ENCODE measurements at places on chromosomes 5 and 9.
A peak's percentile ranks its signal among the peaks of the same experiment; 100 is the strongest.

- peak; percentile 95 for DNase-seq
These were observed 595 bp downstream of the PDLIM7 start for GRCh38 chr5:177496727-177497291.

DNA sequence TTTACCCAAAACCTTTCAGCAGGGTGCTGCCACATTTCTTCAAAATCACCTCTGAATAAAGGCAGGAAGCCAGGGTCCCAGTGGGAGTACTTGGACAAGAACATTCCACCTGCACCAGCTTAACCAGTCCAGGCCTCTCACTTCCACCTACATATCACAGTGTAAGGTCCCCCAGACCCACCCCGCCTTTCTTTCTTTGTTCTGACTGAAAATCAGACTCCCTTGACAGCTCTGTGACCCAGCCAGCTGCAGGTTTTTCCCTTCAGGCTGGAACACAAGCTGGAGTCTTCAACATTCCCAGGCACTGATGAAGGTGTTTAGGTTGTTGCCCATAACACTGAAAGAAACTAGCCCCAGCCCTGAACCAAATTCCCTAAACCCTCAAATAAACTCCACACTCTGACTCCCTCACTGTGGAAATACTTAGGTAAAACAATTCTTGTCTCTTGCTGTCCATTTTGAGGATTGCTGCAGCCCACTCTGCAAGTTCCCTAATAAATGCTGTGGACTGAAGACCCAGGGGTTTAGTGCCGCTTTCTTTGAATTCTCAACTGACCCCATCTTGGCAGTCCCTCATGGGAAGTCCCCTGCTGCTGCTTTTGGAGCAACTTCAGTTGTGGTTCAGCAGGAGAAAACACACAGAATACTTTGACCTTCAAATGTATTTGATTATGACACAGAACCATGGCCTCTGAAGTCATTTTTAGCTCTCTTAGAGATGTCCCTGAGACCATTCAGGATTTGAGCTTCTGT is 24.8 kb downstream of the P4HA2 start:
- peak; percentile 23 for DNase-seq

- no peak for DNase-seq
These were observed 41.4 kb upstream of the TIFAB start for GRCh38 chr5:135493406-135494180.

DNA sequence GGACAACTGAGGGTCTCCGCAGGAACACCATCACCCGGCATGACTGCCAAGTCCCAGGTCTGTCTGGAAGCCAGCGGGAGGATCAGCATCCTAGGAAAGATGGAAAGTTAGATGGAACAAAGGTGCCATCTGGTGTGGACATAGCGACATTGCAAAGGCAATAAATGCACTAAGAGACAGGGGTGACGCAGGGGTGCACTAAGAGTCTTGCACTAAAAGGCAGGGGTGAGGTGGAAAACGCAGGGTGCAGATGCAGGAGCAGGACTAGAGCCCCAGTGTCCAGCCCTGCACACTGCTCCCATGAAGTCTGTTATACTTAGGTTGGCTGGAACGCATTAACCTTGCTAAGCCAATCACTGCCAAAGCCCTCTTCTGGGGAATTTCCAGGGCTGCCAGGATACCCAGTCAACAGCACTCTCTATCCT is 15.5 kb downstream of the ATOX1 start:
- DNase-seq = peak; percentile 86

DNA sequence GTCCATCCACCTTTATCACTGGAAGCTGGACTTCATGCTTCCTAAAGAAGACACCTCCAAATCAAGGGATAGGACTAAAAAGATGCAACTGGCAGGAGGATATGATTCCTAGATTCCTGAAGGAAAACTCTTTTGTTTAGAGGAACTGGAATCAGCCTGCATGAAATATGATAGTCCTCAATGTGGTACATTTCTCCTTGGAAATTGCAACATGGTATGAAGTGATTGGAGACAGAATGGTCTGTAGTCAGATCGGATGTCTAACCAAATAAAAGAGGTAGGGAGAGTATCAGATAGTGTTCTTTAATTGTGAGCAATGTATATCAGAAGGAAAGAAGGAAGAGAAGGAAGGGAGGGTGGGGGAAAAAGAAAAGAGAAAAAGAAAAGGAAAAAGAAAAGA is 116.1 kb upstream of the FSTL4 start:
- DNase-seq = no peak

- DNase-seq = no peak
These were observed 135.6 kb downstream of the DMRTA1 start for GRCh38 chr9:22582221-22582620.

- DNase-seq = no peak
These were observed 44.4 kb downstream of the HMGCR start for GRCh38 chr5:75381456-75381855.

GRCh38 chr5:1652873-1653697 is 129.3 kb upstream of the LPCAT1 start:
- DNase-seq = peak; percentile 57

DNA sequence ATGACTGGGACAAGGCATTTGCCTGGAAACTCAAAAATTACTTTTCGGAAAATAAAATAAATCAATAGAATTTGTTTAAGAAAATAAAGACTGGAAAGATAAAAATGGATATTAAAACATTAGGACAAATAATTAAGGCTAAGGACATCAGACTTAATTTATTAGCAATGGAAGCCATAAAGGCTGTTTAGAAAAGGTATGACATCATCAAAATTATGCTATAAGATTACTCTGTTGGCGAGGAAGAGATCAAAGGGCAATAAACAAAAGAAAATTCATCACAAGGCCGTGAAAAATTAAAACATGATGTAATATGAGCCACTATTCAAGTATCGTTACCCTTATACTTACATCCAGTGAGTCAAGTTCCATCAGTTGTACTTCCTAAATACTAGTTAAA is 2.7 kb upstream of the CDH12 start:
- DNase-seq = no peak

DNA sequence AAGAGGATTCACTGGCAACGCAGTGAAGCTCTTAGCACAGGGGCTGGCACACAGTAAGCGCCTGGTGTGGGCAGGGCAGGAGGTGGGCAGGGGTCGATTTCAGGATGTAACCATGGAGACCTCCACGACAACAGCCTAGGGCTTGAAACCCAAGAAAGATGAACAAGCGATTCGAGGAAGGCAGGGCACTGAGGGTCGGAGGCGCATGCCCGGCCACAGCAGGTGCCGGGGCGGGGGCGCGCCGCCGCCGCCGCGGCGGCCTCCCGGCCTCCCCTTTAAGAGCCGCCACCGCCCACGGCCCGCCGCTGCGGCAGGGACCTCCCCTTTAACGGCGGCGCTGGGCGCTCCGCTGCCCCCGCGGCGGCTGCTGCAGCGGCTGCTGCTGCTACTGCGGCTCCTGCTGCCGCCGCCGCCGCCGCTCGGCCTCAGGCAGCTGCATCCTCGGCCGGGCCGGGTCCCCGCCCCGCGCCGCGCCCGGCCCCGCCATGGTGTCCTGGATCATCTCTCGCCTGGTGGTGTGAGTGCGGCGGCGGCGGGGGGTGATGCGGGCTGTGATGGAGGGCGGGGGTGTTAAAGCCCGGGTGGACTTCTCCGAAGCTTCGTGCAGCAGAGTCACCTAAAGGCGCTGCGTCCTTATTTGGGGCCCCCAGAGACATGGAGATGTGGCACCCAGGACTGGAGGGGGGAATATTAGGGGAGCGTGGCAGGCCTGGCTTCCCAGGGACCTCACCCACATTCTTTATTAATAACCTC is at the start of gene REEP2:
TSS of gene REEP2 (plus strand) at position 334 of the 753 bp plus-strand sequence. CDS start at position 486, 152 bp downstream.
- peak; percentile 87 for DNase-seq

GRCh38 chr5:139278540-139279274 is 14.8 kb upstream of the MATR3 start:
- DNase-seq = no peak

- no peak for DNase-seq
These were observed 105.7 kb downstream of the TMEM174 start for GRCh38 chr5:73278693-73279092.

GRCh38 chr9:93480728-93481324 is 27.4 kb upstream of the FAM120AOS start:
- DNase-seq = peak; percentile 54

- peak; percentile 68 for DNase-seq
These were observed 4.8 kb upstream of the GFI1B start for GRCh38 chr9:132973713-132974112.

GRCh38 chr9:136840877-136841645 is 1.2 kb upstream of the AJM1 start:
- peak; percentile 73 for DNase-seq

- no peak for DNase-seq
These were observed 357.0 kb downstream of the TLE4 start for GRCh38 chr9:79928661-79929223.

GRCh38 chr5:18799482-18800128 is 1165.3 kb downstream of the TAF11L14 start:
- peak; percentile 53 for DNase-seq

DNA sequence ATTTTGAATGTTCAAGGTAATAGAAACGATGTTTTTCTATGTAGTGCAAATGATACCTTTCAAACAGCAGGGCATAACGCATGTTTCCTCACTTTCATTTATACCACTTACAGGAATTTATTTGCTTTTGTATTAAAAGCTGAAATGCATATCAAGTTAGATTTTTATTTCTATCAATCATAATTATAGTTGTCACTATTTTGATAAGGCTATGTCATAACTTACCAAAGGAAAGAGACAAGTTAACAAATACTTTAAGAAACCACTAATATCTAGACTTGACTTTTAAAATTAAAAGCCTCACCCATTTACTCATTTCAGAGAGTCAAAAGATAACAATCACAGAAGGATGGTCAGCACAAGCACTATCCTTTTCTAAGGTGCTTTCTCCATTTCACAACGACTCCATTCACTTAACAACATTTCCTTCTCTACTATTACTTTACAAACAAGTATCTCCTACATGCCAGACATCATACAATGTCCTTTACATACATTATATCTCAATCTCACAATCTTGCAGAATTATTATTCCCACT is 12.6 kb downstream of the ERP44 start:
- DNase-seq = no peak

DNA sequence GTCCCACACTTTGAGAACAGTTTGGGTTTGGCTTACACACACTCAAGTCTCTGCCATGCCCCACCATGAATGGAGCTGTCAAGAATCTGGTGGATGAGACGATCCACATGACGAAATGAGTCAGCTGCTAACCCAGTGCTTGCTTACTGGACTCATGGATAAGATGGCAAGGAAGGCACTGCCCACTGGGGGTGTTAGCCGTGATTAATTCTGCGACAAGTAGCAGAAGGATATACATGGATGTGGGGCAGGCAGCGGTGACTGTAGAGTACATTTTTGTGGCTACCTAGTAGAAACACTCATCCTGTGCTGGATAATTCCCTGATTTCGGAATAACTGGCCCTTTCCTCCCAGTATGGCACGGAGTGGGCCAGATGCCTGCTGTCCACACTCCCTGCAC is 77.5 kb downstream of the SPATA31C2 start:
- no peak for DNase-seq

DNA sequence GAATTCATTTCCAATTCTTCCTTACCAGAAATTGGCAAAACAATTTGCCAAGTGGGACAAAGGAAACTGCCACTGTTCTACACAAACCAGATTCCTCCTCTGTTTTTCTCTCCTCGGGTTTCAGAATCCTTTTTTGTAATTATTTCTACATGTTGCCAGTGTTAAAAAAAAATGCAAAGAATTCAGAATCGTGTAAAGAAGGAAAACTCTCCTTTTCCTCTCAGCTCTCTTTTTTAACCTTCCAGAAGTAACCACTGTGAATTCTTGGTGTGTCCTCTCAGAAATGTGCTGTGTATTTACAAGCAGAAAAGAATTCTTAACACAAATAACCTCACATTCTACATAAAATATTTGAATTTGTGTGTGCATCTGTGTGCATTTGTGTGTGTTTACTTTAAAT is 224.6 kb downstream of the DRD1 start:
- no peak for DNase-seq

DNA sequence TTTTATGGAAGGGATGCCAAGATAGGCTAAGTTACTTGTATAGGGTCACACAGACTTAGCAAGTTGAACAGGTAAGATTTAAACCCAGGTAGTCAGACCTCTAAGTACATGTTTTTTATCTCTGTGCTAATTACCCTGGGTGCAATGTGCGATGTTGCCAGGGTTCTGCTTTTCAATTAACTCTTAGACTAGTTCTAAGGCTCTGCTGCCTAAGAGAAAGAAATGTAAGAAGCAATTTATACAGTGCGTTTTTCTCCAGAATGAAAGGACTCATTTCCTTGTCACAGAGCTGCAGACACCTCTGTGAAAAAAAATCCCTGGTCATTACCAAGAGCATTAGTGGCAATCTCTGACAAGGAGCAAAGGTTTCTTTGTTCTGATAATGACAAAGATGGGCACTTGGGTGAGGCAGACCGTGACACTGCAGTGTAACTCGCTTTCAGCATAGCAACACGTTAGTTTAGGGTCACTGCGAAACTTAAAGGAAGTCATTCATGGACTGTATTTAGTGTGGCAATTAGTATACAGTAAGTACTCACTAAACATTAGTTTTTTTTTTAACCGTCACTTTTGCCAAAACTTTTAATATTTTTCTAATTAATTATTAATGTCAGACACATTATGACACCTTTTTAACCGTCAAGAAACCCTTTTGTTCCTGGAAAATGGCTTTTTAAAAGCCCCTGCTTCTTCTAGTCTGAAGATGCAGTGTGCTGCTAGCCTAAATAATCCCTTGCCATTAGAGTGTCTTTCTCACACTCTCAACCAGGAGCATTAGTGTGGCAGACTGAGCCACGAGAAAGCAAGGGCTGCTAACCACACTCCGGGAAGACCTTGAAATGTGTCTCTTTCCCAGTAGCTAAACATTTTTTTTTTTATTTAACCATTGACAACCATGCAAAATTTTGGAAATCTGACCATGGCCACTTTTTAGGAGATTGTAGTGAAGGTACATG is 520.0 kb upstream of the C9orf72 start:
- DNase-seq = peak; percentile 43

DNA sequence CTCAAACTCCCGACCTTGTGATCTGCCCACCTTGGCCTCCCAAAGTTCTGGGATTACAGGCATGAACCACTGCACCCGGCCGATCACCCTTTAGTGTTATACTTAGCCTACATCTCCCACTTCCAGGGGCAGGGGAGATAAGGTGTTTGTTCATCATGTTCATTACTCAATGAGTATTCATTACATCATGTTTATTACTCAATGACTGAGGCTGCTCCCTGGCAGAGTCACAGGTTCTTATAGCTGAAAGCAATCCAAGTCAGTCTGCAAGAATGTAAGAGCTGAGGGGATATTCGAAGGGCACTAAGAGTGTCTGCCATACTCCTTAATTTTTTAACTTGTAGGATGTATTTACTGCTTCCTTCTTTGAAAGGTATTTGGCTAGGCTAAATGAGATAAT is 214.2 kb downstream of the SPATA31D1 start:
- no peak for DNase-seq

Measured in endodermal cell (in vitro differentiated cells).